K562 (cell line): ENCODE measurements at places on chromosomes 3 and 15.

DNA sequence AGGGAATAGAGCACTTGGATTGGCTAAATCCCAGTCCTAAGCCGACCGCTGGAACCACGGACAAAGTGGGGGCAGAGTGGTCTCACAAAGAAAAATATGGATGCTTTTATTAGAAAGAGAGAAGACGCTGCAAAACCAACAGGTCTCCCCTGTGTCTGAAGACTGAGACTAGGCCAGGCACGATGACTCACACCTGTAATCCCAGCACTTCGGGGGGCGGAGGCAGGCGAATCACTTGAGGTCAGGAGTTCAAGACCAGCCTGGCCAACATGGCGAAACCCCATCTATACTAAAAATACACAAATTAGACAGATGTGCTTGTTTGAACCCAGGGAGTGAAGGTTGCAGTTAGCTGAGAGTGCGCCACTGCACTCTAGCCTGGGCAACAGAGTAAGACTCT is 61.8 kb downstream of the ZDHHC19 start:
- peak; percentile 43 for DNase-seq

DNA sequence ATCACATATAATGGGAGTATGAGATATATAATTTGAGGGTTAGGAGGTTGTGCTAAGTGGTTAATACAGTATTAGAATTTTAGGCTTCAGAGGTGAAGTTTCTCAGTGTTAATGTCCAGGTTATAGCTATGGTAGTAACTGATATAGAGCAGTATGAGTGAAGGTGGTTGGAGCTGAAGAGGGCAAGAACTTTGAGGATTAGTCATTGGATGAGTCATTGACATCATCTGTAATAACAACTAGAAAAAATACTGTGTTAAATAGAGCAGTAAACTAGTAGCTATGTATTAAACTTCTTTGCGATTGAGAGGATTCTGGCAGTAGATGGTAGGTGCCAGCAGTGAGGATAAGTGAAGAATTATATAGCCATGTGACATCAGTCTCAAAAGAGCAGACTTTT is 47.5 kb upstream of the EIF3J start:
- DNase-seq, result no peak

DNA sequence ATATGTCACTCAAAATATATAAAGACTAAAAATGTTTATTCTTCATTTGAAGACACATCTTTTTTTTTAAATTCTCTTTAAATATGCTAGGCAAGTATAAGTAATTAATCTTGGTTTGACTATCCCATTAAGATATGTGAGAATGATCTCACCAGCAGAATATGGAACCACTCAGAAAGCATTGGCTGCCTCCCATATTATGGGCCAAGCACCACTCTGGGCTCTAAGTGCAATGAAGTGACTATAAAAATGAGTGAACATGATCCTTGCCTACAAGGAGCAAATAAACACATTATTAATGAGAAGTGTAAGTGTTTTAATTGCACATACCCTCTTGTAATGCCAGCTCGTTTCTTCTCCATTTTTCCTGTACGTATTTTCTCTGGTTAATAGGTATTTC is 328.5 kb downstream of the NAALADL2 start:
- DNase-seq, result no peak

- no peak for DNase-seq
These were observed 66.9 kb upstream of the SLC6A1 start for GRCh38 chr3:10925436-10926255.

- DNase-seq, result no peak
These were observed 2.5 kb downstream of the SLC22A13 start for GRCh38 chr3:38268087-38268486.

GRCh38 chr3:52090131-52090932 is 34.0 kb upstream of the DUSP7 start:
- no peak for DNase-seq

- no peak for DNase-seq
These were observed 97.1 kb downstream of the RBPMS2 start for GRCh38 chr15:64678126-64678819.

DNA sequence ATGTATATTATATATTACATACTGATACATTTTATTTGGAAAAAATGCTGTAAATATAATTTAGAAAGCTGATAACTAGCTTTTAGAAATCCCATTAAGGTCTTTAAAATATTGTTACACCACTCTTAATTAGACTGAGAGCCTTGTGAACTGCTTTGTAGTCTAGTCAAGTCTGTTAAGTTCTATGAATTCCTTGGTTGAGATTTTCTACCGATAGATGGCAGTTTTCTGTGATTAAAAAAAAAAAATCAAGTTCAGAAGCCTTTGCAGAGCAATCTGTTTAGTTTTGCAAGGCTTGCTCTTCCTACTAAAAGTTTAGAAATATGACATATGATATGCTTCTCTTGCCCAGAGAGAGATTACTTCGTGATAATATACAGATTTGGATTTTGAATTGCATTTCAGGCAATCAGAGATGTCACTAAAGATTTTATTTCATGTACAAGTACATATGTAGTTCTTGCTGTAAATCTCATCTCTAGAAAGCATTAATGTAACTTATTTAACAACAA is 60.4 kb upstream of the SLITRK3 start:
- no peak for DNase-seq

- DNase-seq, result peak; percentile 25
These were observed at the start of gene LXN for GRCh38 chr3:158672215-158673176. Gene LXN (minus strand): TSS chr3:158672648. CDS start chr3:158672478, 170 bp downstream.

- DNase-seq, result no peak
These were observed 103.1 kb downstream of the THSD4 start for GRCh38 chr15:71218272-71218805.

DNA sequence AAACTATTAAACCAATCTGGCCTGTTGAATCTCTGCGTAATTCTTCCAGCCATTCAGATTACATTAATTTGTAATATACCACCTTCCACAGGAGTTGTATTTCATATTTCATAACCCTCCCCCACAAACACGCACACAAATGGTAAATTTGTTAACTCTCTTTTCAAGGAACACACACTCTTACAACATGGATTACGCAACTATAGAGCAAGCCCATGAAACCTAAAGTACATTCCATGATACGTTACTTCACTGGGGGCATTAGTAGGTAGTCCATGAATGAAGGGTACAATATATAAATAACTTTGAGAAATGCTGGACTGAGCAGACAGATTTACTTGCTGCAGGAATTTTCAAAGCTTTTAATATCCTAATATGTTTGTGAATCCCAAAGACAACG is 65.0 kb downstream of the TRIM69 start:
- DNase-seq, result no peak

GRCh38 chr3:36876181-36876936 is 68.5 kb downstream of the TRANK1 start:
- peak; percentile 43 for DNase-seq

- DNase-seq, result no peak
These were observed 116.3 kb upstream of the UBE2E2 start for GRCh38 chr3:23086831-23087230.

- no peak for DNase-seq
These were observed 528.7 kb downstream of the GABRG3 start for GRCh38 chr15:27499719-27500118.

DNA sequence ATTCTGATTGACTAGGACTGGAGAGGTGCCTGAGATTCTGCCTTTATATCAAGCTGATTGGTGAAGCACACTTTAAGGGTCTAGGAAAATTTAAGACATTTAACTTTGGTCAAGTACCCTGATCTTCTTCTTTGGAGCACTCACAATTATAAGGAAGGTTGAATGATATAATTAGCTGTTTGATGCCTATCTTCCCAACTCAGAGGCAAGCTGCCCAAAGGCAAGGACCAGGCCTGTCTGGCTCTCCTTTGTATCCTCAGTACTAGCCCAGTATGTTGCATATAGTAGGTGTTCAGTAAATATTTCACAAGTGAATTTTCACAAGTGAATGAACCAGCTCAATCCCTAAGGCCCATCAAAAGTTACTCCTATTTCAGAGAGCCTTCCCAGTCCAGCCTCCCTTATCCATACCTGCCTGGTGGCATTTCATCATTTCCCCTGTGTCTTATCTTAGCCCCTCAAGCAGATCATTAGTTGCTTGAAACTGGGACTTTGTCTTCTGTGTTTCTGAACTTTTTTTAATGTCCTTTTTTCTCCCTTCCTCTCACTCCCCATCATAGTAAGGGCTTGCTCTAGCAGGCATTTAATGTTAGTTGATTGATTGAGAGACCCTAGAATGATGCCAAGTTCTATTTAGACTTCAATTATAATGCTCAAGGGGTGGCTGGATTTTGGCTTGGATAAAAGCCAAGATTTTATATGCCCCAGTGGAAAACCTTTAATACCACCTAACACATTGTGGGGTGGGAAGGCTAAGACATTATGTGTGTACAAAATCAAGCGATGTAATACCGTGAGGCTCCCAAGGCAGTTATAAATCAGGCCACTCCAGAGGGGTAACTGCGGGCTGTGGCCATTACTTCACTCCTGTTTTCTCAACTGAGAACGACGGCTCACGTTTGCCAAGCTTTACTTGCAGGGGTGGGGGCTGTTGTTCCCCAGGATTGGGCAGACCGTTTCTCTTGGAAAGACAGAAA is 43.2 kb upstream of the BOC start:
- DNase-seq, result no peak

DNA sequence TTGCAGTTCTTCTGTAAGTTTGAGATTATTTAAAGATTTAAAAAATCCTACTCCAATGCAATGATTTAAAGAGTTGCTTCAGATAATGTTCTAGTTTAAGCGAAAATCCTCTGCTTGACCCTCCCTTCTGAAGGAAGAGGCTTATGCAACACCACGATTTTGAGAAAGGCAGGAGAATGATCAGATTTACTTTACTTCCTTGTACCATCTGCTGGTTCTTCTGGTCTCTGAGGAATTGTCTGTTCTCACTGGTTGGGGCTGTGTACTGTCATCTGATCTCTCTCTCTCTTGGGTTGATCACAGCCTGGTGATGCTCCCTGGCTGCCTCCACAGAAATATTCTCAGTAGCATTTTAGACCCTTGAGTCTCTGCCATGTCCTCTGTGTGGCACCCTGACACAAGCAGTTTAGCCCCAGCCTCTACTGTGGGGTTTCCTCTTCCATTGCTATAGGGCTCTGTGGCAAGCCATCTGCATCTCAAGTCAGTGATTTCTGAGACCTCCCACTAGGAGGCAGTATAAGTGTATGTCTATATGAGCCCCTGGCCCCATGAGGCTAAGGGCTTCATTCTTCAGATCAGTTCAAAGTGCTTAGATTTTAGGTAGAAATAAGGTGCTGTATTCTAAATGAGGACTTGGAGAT is 50.8 kb upstream of the PLAAT1 start:
- no peak for DNase-seq

GRCh38 chr3:180036092-180036670 is 556 bp downstream of the PEX5L start:
- DNase-seq, result no peak

GRCh38 chr3:30273304-30274072 is 332.9 kb upstream of the TGFBR2 start:
- DNase-seq, result no peak

DNA sequence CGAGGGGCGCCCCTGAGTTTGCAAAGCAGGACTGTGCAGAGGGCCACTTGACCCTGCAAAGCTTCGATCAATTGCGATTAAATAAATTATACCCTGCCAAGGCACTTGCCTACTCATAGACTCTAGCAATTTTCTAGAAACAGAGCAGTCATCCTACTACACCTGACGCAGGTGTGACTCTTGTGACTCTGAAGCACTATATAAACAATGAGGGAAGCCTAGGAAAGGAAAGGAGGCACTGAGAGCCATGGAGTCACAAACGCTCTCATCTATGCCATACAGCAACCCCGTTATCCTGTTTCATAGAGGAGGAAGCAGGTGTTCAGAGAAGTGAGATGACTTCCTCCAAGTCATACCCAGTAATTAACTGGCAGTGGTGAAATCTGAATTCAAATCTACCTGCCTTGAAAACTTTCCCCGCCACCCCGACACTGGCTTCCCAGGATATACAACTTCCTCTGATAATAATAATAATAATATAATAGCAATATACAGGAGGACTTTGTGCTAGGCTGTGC is 14.4 kb downstream of the ARHGEF3 start:
- DNase-seq, result no peak

DNA sequence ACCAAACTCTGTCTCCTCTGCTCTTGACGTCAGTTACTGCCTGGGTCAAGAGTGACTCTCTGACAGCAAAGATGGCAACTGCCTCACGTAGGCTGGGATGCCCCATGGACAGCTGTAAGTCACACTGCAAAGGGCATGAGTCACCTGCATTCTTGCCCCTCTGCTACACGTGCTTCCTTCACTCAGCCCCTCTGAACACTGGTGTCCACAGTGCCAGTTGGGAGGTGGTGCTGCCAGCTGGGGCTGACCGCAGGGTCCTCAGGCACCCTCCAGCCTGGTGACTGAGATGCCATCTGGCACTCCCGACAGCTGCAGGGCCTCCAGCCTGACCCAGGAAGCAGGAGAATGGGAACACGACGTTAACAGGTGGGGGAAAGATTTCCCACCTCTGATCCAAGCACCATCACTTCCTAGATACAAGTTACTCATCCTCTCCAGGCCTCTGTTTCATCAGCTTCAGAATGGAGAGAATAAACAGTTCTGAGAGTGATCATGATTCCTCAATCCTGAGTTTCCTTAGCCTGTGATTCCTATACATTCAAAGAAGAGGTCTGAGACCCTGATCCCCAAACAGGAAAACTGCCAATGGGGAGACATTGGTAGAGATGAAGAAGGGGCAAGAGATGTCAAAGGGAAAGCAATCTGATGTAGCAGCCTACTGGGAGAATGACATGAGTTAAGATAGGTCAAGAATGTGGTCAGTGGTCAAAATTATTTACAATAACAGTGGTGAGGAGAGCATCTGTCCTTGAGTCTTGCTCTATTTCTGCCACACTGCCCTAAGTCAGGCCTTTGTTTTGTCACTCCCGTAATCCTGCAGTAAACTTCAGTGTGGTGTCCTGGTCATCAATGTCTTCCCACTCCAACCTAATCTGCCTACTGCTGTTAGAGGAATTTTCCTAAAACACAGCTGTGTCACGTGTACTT is 86.1 kb upstream of the BCL6 start:
- no peak for DNase-seq

GRCh38 chr3:128480278-128480677 is 12.7 kb downstream of the GATA2 start:
- DNase-seq, result no peak

DNA sequence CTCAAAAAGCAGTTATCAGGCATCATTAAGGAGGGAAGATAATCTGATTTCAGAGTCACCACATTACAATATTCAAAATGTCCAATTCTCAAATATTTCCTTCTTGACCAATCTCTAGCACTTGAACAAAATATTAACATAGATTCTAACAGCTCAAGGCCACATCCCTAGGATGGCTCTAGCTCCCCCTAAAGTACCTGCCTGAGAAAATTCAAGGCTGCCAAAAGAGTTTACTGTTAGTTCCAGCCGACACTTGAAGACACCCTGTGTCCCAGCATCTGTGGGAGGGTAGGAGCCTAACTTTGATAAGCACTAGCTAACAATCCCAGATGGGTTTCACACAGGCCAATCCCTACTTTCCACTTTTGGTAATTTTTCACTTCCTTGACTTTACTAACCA is 10.4 kb downstream of the NSMCE3 start:
- DNase-seq, result no peak

GRCh38 chr3:111761309-111761795 is 97.7 kb upstream of the PHLDB2 start:
- DNase-seq, result no peak

- no peak for DNase-seq
These were observed 10.3 kb downstream of the PDZRN3 start for GRCh38 chr3:73614419-73614818.
